ENCODE measurements at places on chromosomes 4 and X.

DNA sequence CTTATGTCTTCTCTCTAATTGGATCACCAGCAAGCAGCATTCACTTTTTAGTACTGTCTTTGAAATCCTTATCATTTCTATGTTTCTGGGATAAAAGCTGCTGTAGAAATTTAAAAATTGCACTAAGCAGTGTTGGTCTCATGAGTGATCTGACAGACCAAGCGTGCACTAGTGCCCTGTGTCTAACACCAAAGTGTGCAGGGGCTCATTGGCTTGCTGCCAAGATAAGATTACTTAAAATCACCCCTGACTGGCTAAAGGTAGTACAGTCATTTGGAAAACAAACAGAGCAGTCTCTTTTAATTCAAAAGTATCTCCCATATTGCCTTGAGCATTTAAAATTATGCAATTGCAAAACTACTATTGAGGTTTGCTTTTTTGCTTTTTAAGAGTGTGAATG, 304.6 kb downstream of the ARAP2 start:
- DNase-seq = no peak

DNA sequence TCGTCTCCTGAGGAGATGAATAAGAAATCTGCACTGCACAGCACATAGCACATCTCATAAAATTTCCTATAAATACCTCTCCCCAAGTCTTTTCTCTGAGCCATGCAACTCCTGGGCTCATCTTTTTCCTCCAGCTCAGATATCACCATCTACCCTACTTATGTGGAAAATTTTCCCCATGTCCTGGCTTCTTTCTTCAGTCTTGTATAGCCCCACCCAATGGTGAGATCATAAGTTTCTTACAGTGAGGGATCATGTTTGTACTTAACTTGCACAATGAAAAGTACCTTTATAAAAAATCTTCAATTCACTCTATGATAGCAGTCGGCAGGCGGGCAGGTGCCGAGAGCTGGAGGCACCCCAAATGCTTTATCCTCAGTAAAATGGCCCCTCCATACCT, 198.6 kb upstream of the S100G start:
- DNase-seq = no peak

DNA sequence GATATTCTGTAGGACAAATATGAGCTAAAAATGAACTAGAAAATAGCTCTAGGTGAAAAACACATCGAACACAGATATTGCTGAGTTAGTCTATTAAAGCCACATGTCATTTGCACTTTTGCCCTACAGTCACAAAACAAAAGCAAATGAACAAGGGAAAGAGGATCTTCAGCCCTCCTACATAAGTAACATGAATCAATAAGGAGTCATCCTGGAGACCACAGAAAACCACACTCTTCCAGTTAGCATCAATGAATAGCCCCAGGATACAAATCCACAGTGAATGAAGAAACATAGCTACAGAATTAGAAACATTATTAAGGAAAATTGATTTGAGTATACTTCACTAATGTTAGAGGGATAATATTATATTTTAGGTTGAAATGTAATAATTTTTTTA, 311.4 kb downstream of the MAPK10 start:
- no peak for DNase-seq

DNA sequence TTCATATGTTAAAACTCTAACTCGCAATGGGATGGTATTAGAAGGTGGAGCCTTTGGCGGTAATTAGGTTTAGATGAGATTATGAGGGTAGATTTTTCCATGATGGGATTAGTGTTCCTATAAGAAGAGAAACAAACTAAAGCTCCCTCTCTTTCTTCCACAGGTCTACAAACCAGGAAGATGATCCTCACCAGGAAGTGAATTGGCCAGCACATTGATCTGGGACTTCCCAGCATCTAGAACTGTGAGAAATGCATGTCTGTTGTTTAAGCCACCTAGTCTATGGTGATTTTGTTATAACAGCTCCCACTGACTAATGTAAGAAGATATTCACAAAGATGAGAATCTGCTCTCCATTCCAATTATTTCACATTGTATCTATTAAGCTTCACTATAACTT, 2266.9 kb downstream of the PCDH7 start:
- no peak for DNase-seq

- peak; percentile 18 for DNase-seq
Measured at GRCh38 chr4:5869966-5870619, 22.8 kb downstream of the CRMP1 start.

DNA sequence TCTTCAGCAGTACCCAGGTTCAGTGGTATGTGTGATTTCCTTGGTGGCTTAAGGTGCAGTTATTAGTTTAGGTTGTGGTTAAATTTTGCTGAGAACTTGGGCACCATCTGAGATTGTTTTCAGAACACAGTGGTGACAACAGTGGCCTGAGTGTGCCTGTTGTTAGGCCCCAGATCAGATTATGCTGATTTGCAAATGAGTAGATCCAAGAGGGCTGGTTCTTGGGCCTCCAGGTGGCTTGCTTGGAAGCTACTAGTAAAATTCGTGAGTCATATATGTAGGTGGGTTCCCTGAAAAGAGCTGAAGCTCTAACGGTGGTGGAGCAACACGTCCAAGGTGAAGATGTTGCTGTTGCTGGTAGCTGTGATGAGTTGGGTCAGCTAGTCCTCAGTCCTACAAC, 2619.6 kb downstream of the PCDH7 start:
- DNase-seq = no peak

DNA sequence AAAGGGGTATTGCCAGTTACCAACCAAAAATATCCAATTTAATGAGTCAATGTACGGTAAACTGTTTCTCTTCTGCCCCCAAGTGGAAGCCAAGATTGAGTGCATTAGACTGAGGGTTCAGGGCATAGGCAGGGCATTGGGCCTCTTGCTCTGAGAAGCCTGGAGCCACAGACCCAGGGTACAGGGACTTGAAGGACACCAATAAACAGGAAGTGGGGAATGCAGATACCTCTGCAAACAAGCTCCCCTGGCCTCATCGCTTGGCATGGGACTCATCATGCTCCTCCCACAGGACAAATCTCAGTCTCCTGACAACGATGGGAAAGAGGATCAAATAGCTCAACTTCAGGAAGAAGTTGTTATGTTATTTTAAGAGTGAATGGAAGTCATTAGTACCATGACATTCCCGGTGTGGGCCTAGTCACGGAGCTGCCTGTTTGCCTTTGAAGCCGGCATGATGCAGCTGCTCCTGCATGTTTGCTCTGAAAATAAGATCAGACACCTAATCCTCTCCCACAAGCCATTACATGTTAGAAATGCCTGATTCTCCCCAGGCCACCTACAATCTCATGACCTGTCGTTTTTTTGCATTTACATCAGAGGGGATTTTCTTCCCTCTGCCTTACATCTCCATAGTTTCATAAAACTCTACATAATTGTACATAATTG, 224.2 kb downstream of the RCHY1 start:
- peak; percentile 30 for DNase-seq

DNA sequence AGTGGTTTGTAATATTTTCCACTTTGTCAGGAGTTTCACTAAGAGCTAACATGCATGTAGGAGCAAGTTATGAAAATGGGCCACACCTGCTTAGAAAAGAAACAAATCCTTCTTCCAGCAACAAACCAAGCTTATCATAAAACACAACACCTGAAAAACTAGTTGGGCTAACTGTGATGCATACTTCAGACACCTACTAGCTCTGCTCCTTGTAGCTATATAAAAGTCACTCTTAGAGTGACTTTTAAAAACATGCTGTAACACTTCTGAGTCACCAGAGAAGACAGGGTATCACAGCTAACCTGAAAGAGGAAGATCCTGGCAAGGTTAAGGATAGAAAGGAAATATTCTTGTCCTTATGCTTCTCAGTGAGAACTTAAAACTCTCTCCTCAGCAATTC, 3.6 kb upstream of the SLAIN2 start:
- DNase-seq = no peak

DNA sequence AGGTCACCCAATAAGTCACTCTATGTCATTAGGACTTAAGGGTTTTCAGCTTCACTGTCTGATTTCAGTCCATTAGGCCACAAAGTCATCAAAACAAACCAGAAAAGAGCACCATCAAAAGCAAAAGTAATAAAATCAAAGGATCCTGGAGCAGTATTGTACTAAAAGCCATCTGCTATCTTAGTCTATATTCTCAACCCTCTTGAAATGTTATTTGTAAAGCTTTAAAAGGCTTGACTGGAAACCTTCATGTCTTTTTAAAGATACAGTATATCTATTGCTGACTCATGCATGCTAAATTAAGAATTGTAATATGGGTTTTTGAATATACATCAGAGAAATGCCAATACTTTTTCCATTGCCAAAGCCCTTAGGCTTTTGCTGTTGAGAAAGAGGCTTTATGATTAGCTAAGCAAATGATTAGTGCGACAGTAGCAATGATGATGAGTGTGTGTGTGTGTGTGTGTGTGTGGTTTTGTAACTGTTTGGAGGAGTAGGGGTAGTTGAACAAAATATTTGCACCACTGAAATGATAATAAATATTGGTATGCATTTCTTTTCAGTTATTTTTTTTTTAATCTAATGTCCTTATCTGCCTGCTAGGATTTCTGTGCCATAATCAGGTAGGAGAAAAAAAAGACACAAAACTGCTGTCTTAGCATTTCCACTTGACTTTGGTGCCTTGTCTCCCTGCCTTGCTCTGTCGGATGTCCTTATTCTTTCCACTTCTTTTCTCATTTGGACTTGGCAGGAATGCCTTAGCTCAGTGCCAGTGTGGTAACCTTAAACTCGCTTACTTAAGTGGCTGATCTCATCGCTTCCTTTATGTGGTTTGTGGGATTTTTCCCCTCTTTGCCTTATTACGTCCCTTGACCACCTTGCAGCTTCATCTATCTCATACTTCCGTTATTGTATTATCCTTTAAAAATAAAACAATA, 119.7 kb downstream of the PCDH7 start:
- DNase-seq = no peak

DNA sequence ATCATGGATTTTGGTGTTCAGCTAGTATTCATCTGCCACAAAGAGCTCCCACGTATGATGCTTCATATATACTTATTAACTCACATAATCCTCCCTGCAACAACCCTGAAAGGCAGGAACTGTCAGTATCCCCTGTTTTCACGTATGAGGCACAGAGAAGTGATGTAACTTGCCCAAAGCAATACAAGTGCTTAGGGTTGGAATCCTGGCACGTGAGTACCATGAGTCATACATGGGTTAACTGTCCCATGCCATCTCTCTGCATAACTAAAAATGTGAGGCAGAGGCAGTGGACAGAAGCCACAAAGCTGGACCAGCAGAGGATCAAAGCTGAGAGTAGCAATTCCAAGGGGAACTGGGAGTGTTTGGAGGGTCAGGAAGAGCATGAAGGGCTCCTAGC, 35.7 kb upstream of the EGFL6 start:
- DNase-seq = no peak

GRCh38 chrX:137565921-137566745, at the start of gene ZIC3:
ZIC3 (plus strand) TSS chrX:137566127; CDS start chrX:137566692, 565 bp downstream.
- peak; percentile 37 for DNase-seq

DNA sequence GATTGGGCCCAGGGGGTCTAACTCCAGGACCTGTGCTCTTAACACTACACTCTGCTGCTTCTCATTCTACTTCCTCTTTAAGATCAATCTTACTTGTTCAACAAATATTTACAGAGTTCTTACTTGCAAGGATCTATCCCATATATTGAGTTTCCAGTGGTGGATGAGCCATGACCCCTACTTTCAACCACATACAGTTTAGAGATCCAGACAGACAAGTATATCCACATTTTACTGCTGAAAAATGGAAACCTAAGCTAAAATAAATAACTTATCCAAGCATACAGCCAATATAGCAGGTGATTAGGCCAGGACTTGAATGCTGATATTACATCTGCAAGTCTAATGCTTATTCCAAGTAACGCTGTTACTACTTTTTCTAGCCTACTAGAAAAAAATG, 18.7 kb downstream of the TMEM150C start:
- DNase-seq = no peak

All from NCI-H2171 treated with DMSO at 0.1 percent for 48 hours (cell line).